ENCODE measurements at places on chromosomes 3 and 15. TPM values are rescaled to one million over a fixed set of nuclear protein-coding genes. Genes with fewer than 3 reads are reported as not detected.

The SPRED1 gene
- 0.03 TPM for total RNA-seq

The PLCB2 gene
- total RNA-seq: 222 TPM

The CCR9 gene
- total RNA-seq: 6.5 TPM

The SEMA3G gene
- total RNA-seq: 0.34 TPM

The OR4F6 gene
- total RNA-seq: not detected

The TERC gene
- 10.4 TPM for total RNA-seq

GRCh38 chr3:29335438-29335837 lies 54.6 kb downstream of the RBMS3 start:
- DNase-seq: no peak

DNA sequence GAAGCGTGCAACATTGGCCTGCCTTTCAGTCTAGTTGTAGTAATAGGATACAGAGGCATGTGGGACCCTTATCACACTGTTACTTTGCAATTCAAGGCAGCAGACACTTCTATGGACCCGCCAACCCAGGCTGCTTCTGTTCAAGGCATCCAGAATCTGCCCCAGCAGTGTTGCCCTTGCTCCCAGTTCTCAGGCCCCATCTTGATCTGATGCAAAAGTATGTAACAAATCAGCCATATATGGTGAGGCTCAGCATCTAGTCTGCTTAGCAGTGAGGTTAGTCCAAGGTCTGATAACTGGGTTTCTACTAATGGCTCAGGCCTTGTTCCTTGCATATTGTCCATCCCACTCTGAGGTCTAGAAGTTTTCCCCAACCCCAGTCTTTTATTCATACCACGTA lies 17.9 kb downstream of the C2CD4B start:
- DNase-seq: no peak

DNA sequence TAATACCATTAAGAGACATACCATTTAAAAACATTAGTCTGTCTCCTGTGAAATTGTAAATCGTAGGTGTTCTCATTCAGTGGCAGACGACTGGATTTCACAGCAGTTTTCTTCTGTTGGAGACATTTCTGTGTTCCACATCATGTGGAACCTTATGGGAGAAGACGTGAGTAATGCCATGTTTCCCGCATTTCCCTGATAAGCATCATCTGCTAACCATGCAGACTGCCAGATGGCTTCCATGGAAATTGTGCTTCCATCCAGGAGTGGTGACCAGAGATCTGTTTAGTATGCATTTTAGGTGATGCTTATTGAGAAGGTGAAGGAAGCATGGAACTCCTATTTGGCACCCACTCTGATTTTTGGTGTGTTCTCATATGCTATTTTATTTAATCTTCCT lies 28.4 kb upstream of the ST3GAL6 start:
- DNase-seq: no peak

DNA sequence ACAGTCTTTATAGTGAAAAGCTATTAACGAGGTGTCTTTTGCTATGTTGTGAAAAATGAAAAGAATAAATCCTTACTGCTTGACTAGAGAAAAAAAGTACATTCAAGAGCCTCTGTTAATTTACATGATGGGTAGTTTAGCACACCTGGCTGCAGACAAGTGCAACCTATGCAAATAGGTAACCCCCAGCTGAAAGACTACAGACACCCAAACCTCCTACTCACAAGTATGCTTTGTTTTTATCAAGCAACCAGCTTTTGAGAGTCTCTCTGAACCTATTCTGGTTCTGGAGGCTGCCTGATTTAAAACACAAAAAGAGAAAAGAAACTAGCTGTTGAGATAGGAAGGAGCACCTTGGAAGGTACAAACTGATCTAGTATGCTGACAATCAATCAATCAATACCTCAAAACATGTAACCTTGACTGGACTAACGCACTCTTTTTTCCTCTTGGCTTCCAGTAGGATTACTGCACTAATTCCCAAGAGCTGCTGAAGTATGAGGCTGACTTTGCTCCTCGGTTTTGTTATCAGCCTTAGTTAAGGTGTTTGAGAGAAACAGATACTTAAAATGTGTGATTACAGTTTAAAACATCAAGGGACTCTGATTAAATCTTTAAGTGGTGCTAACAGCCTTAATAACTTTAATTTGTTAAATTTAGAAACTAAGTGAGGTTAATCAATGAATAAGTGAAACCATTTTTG lies 63.6 kb downstream of the OSBPL10 start:
- DNase-seq: no peak

- peak; percentile 86 for DNase-seq
Observed at GRCh38 chr15:72785432-72785831, 1.9 kb upstream of the ADPGK start.

GRCh38 chr15:67405208-67406191 lies 115.4 kb upstream of the C15orf61 start:
- no peak for DNase-seq

DNA sequence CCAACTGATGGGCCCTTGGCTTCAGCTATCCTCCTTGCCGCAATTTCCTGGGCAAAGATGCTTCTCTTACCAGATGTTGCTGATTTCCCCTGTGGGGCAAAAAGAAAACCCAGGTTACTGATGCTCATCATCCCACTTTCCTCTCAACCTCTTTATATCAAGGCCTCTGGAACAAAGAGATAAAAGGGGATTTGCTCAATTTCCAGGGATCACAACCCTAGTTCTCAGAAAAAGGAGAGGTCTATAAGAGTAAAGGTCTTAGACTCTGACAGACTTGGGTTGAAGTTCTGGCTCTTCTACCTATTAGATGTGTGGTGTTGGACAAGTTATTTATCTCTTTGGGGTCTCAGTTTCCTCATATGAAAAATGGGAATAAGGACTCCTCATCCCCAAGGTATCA lies 8.5 kb downstream of the RPAP1 start:
- DNase-seq: no peak

DNA sequence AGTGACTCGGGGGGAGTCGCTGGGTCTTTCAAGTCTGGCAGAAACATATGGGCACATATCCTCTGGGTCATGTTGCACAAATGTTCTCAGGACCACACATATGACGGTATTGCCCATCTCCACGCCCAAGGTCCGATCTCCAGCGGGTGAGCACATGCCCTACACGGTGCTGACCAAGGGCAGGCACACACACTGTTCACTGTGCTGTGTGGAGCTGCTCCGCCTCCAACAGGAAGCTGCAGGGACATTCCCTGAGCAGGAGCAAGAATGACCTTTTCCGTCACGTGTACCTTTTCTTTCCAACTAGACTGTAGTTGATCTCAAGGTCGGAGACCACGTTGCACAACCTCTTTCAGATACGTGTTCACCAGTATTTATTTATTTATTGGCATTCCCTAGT lies 41.7 kb upstream of the B3GNT5 start:
- no peak for DNase-seq

GRCh38 chr3:106421909-106422308 lies 553.1 kb upstream of the CBLB start:
- no peak for DNase-seq

- DNase-seq: no peak
Observed at GRCh38 chr3:10888518-10889090, 72.6 kb downstream of the SLC6A11 start.

DNA sequence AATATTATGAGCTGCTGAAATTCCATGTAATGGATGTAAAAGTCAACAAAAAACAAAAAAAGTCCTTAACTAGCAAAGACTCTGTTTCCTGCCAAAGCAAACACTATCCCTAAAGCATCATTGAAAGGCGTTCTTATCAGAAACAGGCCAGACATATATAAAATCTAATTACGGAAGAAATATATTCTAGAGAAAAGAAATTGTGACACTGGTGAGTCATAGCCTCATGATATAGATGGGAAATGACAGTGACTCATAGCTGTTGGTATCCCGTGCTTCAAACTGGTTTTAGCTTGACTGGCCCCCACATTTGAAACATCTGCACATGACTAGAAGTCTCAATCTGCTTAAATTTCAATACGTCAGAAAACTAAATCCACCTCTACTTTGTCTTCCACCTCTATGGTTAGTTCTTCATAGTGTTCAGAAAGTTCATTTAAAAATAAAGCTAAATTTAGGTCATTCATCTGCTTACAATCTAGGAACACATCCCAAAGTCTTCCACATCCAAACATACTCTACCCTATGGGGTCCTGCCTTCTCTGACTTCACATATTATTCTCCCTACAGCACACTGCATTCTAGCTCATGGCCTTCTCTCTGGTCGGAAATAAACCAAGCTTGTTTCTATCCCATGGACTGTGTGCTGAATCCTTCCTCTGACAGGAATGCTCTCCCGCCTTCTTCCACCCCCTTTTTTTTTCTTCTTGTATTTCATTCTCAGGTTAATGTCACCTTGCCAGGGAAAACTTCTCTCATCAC lies 456.3 kb upstream of the ARRDC4 start:
- DNase-seq: no peak

- DNase-seq: no peak
Observed at GRCh38 chr15:38316311-38316710, 63.7 kb downstream of the SPRED1 start.

- peak; percentile 73 for DNase-seq
Observed at GRCh38 chr3:46065294-46065705, 38.0 kb upstream of the XCR1 start.

DNA sequence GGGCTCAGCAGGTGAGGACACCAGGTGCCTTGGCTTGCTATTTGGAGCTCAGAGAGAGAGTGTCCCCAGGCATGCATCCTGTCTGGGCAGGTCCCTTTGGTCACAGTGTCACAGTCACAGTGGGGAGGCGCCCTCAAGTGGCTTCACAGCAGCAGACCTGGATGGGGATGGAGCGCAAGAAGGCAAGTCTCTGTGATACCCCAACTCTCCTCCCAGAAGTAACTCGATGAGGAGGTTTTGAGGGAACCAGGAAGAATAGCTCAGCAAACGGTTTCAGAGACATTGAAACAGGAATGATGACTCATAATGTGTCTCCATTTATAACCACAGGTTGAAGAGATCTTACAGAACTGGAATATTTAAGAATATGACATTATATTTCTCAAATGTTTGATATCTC lies 66.5 kb upstream of the SH3GL3 start:
- DNase-seq: peak; percentile 2

GRCh38 chr3:144029769-144030168 lies 58.1 kb downstream of the DIPK2A start:
- no peak for DNase-seq

- no peak for DNase-seq
Observed at GRCh38 chr15:59245559-59245958, 38.9 kb downstream of the LDHAL6B start.

DNA sequence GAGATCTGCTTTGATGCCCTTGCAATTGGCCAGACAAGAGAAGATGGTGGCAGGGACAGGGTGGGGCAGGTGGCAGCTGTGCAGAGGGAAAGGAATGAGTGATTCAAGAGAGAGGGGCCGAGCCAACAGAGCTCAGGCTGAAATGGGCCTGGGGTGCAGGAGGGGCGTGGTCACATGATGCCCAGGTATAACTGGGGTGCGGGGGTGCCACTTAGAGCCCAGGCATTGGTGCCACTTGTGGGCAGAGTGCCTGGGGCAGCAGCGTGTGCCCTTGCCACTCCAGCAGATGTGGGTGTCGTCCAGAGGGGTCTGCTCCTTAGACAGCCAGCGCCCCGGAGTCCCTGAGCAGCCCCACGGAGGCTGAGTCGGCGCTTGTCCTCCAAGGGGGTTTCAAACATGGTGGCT lies 88.7 kb downstream of the PLXNA1 start:
- DNase-seq: no peak

- DNase-seq: no peak
Observed at GRCh38 chr15:69586721-69587120, 134.1 kb downstream of the RPLP1 start.

GRCh38 chr3:197953325-197953724 lies 3.3 kb downstream of the RPL35A start:
- no peak for DNase-seq

GRCh38 chr3:174440253-174440701 lies 418.9 kb upstream of the NAALADL2 start:
- no peak for DNase-seq

- no peak for DNase-seq
Observed at GRCh38 chr3:33426630-33427317, 13.4 kb downstream of the UBP1 start.

- DNase-seq: no peak
Observed at GRCh38 chr3:129106866-129107565, 14.6 kb downstream of the RAB43 start.

Data from CD4-positive, alpha-beta T cell (primary cell).